ENCODE measurements at places on chromosomes 2 and 18.

DNA sequence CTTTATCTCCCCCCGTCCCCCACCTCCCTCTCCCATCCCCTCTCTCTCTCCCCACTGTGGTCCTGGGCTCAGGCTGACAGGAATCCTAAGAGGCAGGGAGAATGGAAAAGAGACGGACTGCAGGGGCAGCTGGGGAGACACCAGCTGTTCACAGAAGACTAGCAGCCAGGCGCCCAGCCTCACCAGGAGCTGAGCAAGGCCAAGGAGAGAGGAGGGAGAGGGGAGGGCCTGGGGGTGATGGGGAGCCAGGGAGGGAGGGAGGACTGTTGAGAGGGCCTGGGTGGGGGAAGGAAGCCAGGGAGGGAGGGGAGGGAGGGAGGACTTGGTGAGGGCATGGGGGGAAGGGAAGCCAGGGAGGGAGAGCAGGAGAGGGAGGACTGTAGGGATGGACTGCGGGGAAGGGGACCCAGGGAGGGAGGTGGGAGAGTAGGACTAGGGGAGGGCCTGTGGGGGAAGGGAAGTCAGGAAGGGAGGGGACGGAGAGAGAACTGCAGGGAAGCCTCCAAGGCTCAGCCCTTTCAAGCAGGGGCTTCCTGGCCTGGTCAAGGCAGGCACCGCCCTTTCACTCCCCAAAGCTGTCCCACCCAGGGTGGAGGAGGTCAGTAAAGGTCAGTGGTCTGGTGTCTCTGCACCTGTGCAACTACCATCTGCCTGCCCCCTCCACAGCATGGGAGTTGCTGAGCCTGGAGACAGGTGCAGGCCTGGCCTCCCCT lies 517.7 kb upstream of the MYT1L start:
- DNase-seq: no peak

- no peak for DNase-seq
Observed at GRCh38 chr2:53568469-53568868, 199.1 kb upstream of the CHAC2 start.

DNA sequence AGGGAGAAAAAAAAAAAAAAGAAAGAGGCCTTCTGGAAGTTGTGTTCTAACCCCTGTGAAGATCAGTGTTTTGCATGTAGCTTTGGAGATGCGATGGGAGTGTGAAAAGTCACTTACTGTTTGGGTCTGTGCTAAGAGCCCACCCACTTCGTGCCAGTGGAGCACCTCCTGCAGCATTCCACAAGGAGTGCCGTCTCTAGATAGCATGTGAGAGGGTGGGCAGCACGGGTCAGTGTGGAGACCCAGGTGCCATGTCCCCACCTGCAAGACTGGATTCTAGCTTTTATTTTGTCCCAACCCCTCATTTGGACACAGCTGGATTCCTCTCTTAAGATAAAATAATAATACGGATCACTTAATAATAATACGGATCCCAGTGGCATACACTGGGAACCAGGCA lies 12.5 kb upstream of the TMEM185B start:
- DNase-seq: no peak

DNA sequence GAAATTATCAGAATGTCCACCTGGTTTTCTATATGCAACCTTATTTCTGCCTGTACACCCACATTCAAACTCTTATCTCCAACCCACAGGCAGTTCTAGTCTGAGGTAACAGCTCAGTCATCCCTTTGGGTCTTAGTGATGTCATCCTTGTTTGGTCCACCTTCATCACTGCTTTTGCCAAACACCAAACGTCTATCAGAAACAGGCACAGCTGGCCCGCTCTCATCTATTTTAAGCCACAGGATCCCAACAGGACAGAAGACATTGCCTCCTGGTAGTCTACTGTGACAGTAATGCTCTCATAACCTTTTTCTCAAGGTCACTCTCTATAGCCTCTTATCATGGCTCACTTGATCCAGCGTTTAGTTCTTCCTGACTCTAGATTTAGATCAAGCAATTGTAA lies 99.0 kb upstream of the CHAC2 start:
- DNase-seq: no peak

DNA sequence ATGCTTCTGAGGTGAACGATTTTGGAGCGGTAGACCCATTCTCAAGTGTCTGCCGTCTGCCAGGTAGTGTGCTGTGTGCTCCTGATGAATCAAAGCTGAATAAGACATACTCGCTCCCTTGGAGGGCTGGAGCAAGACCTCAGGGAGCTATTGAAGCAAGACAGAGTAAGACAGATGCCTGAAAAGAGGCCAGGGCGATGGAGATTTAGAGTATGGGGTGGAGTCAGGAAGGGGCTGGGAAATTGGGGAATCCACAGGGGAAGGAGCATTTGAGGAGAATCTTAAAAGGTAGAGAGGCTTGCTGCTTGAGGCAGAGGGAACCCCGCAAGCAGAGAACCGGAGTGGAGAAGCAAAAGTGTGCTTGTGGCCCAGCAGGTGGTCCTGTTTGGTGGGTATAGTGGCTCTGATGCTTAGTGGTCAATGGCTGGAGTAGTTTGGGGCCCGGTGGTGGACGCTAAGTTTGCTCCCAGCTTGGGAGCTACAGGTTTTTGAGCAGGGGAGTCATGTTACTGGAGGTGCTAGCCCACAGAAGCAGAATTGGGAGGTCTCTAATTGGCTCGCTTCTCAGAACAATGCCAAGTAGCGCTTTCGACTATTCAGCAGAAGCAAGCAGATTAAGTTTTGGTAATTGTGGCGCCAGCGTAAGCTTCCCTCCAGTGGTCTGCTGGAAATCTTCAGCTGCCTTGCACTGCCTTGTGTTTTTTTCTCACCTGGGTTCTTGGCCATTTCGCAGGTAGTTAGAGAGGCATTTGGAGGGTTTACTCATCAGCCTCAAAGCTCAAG lies 2.0 kb downstream of the CNNM4 start:
- no peak for DNase-seq

GRCh38 chr2:219369447-219369861 lies 18.3 kb downstream of the DNPEP start:
- DNase-seq: no peak

DNA sequence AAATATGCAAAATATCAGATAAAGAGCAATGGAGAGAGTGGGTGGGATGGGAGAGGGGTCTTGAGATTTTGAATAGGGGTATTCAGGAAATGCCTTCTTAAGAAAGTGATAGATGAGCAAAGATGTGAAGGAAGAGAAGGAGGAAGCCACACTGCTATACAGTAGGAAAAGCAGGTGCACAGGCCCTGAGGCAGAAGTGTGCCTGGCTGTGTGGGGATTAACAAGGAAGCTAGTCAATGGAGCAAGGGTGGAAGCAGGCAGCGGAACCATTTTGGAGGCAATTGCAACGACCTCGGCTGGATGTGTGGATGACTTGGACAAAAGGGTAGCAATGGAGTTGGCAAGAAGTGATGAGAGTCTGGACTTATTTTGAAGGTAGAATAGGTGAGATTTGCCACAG lies 11.0 kb upstream of the CNGA3 start:
- no peak for DNase-seq

GRCh38 chr2:119517433-119517832 lies 6.8 kb downstream of the SCTR start:
- DNase-seq: no peak

GRCh38 chr2:187855689-187856088 lies 301.5 kb upstream of the TFPI start:
- no peak for DNase-seq

- DNase-seq: no peak
Observed at GRCh38 chr2:80244905-80245584, 59.5 kb downstream of the LRRTM1 start.

DNA sequence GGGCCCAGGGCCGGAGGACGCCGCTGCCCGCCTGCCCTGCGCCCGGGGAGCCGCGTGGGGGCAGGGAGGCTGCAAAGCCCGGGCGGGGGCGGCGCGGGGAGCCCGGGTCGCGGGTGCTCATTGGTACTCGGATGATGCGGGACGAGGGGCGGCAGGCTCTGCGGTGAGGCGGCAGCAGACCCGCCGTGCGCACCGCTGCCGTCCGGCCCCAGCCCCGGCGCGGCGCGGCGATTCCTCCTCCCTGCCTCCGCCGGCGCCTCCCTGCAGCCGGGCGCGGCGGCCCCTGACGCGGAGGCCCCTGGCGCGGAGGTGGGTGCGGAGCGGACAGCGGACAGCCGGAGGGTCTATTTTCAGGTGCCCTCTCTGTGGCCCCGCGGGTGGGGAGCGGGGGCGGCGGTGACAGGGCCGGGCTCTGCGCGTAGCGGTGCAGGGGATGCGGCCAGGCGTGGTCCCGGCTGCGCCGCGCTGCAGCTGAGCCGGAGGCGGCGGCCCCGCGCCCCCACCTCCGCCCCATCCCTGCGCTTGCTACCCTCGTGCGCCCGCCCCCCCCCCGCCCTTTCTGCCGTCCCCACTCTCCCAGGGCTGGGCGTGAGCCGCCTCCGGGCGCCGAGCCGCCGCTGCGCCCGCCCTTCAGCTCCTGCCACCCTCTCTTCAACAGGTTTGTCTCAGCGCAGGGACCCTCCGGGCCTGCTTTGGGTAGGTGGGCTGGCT lies 640 bp downstream of the SPTBN1 start:
- no peak for DNase-seq

DNA sequence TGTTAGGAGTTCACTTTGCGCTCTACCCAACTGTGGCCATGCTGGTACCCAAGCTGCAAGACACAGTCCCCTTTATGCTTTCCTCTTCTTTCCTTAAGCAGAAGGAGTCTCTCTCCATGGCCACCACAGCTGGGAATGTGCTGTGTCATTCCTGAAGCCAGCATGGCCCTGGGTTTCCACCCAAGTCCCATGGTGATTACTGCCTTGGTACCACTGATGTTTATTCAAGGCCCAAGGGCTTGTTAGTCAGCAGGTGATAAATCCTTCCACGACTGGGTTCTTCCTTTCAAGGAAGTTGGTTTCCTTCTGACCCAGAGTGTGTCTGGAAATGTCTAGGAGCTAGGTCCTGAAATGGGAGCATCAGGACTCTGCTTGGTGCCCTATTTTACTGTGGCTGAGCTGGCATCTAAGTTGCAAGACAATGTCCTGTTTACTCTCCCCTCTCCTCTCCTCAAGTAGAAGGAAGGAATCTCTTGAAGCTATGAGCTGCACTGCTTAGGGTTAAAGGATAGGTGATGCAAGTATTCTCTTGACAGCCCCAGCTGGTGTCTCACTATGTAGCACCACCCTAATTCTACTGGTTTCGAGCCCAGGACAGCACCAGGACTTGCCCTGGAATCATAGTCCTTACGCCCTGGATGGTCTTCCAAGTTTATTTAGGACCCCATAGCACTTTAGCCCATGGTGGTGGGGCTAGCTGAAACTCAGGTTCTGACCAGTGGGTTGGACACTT lies 18.7 kb upstream of the NUP35 start:
- no peak for DNase-seq

DNA sequence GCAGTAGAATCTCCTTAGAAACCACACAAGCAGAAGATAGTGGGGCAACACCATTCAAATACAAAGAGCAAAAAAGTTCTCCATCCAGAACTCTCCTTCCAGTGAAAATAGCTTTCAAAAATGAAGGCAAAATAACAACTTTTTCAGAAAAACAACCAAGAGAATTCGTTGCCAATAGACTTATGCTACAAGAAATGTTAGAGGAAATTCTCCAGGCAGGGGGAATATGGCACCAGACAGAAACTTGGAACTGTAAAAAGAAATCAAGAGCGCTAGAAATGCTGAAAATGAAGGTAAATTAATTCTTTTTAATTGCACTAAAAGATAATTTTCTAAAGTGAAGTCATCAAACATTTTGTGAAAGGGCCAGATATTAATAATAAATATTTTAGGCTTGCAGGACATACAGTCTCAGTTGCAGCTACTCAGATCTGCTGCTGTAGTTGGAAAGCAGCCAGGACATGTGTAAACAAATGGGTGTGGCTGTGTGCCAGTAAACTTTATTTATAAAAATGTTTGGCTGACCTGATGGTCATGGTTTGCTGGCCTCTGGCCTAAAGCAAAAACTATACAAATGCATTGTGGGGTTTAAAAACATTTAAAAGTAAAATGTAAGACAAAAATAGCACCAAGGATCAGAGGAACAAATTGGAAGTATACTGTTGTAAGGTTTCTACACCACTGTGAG lies 73.7 kb upstream of the TGFA start:
- no peak for DNase-seq

- DNase-seq: no peak
Observed at GRCh38 chr2:200177971-200178911, 128.3 kb upstream of the SPATS2L start.

DNA sequence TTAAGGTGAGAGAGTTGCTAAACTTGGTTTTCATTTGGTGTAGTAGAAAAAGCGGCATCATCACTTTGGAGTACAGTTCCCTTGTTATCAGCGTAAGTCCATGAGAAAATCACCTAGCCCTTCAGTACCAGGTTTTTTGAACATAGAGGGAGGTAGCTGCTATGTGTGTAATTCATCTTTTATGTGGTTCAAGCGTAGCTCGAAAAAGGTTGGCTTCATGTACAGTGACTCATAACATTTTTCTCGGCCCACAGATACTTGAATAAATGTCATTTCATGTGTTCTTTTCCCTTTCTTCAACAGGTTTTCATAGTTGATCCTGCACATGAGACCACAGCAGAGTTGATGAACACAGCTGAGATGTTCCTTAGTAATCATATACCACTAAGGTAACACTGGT lies 43.6 kb downstream of the UGGT1 start:
- no peak for DNase-seq

GRCh38 chr2:109719871-109720270 lies 74.2 kb upstream of the RGPD5 start:
- DNase-seq: no peak

- no peak for DNase-seq
Observed at GRCh38 chr2:145273840-145274239, 753.9 kb upstream of the ZEB2 start.

GRCh38 chr18:35730691-35731370 lies 149.3 kb downstream of the GALNT1 start:
- no peak for DNase-seq

- DNase-seq: no peak
Observed at GRCh38 chr2:95041824-95042442, 16.4 kb downstream of the MAL start.

- no peak for DNase-seq
Observed at GRCh38 chr2:181235683-181236459, 221.3 kb upstream of the ITGA4 start.

DNA sequence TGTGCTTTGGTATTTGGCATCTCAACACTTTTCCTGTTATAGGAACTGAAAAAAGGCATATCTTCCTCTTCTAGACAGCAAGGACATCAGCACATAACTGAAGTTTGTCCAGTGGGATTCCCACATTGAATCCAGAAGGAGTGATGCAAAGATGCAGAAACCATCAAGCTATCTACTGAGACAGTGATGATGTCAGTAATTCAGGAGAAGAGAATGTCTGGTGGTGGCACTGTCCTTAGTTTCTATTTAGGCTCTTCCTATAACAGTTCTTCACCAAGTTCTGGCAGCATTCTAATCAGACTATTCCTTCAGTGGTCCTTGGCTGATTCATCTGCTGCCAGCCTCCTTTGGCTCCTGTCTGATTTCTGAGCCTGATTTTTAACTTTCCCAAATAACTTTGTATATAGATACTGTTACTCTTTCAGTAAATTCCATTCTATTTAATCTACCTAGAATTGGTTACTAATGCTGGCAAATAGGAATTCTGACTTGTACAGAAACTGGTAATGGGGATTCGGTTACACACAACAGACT lies 56.6 kb upstream of the AGPS start:
- no peak for DNase-seq

- DNase-seq: no peak
Observed at GRCh38 chr18:36108601-36109000, 20.5 kb downstream of the SLC39A6 start.
